ENCODE measurements at places on chromosomes 3 and 15. TPM values are rescaled to one million over a fixed set of nuclear protein-coding genes. Genes with fewer than 3 reads are reported as not detected.

Gene POLQ
- total RNA-seq = 0.23 TPM

DNA sequence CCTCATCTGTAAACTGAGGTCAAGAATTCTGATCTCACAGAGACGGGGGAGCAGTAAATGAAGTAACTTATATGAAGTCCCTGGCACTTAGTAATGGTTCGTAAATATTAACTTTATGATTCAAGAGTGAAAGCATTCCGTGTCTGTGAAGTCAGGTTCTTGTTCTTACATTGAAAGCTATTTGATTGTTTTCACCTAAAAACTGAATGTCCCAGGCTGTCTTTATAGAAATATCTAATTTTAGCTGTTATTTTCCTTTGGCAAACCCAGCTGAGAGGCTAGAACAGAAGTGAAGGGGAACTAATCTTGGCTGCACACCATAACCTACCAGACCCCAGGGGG is 84.5 kb downstream of the CHSY1 start:
- DNase-seq = no peak

GRCh38 chr3:68771681-68772080 is 160.7 kb downstream of the TAFA4 start:
- no peak for DNase-seq

GRCh38 chr15:80228959-80229610 is 22.9 kb downstream of the CTXND1 start:
- peak; percentile 86 for DNase-seq

- DNase-seq = no peak
These were observed 234.3 kb upstream of the IGF1R start for GRCh38 chr15:98413933-98414546.

- no peak for DNase-seq
These were observed 475.2 kb upstream of the PPP2R3A start for GRCh38 chr3:135490219-135490915.
